ENCODE measurements at places on chromosomes 2 and 18.

GRCh38 chr18:76075777-76076176 is 419.3 kb downstream of the ZNF516 start:
- no peak for DNase-seq

DNA sequence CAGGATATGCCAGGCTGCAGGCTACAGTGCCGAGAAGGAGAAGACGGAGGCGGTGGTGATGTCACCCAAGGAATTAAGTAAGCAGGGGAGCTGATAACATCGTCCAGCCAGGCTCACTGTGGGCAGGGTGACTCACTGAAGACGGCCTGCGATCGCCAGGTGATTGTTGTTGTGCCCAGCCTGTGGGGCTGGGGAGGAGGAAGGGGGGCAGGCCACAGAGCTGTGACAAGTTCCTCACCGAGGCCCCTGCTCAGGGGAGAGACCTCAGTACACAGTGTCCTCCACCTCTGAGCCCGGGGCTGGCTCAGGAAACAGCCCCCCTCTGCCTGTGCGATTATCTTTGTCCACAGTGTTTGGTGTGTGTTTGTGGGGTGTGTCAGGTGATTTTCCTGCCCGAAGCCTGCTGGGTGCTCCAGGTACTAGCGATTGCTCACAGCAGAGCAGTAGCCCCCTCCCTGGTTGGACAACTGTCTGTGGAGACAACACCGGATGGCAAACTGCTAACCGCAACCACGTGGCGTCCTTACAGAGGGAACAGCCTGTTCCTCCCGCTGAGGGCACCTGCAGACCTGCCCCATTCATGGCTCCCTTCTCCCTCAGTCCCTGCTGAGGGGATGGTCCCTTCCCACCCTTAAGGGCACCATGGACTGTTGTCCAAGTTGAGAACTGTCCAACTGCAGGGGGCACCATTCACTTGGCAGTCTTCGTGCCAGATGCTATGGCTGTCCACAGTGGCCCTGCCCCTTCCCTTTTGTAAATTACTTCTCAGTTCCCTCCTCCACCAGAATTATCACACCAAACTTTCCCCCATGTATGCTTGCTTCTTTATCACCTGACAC is 95.1 kb downstream of the ZFP36L2 start:
- DNase-seq = no peak

DNA sequence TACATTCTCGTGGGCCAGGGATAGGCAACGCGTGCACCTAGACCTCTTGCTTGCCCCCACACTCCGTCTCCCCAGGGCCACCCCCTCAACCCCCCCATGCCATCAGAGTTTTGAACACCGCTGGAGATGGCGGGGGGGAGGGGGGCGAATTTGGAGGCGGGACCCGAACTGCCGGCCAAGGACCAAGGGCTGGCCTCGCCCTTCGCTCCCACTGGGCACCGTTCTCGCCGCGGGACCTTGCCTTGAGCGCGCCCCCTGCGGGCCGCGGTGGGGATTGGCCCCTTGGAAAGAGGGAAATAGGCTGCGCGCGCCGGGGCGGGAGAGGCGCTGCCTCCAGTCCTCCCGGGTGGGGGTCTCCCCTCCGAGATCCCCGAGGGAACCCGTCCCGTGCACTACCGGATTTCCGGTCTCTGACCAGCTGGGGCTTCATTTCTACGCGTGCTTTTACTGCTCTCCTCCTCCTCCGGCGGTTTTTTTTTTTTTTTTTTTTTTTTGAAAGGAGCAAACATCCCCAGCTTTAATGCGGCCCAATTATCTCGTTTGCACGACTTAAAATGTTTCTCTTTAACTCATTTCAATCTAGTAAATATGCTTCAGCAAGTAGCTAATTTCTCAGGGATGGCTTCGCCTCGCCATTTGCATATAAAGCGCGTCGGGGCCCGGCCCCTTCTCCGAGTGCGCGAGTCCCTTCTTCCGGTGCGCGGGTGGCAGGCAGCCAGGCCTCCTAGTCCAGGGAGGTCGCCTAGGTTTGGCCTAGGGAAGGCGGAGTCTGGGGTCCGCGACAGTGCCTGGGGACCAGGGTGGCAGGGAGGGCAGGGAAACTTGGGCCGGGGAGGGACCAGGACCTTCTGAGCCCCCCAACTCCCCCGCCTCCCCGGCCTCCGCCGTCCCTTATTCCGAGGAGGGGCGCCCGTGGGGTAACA is 10.0 kb upstream of the GBX2 start:
- DNase-seq = peak; percentile 21

DNA sequence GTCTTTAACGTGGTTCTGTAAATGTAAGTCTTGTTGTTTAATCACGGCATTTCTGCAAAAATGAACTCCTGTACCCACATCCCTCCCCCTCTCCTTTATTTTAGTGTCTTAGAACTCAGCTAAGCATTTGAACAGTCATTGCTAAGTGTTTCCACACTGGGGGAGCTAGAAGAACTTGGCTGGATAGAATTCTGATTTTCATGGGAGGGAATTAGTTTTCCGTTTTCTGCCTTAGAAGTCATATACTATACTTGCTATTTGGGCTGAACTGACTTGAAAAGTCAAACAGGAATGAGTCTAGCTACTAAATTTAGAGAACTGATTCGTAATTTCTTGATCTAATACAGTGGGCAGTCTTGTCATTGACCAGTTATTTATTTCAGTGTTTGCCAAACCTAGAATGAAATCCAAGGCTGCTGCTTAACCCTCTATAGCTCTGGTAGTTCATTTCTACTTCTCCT is 61.1 kb downstream of the FMNL2 start:
- no peak for DNase-seq

DNA sequence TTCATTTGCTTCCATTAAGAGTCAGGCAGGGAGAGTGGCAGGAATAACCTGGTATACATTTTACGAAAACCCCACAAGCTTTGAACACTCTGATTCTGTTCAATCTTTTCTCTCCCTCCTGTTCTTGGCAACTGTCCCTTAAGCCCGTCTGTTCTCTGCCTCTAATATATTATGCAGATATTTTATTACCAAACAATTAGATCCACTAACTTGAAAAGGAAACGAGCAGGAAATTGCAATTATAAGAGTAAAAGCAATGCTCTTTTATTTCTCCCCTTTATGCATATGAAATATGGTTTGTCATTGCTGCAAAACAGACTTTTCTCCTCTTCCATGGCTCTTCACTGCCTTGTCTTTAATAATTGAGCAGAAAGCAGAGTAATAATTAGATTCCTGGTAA is 149.1 kb upstream of the CELF4 start:
- DNase-seq = no peak

DNA sequence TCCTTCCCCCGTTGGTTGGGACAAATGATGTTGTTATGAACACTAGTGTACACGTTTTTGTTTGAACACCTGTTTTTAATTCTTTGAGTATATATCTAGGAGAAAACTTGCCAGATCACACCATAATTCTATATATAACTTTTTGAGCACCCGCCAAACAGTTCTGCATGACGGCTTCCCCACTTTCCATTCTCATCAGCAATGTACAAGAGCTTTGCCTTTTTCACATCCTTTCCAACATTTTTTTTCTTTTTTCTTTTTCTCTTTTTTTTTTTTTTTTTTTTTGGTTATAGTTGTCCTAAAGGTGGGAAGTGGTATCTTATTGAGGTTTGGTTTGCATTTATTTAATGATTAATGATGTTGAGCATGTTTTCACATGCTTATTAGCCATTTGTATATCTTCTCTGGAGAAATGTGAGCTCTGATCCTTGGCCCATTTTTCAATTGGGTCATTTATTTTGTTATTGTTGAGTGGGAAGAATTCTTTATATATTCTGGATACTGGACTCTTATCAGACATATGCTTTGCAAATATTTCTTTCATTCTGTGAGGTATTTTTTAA is 86.9 kb upstream of the ZC3H15 start:
- no peak for DNase-seq

DNA sequence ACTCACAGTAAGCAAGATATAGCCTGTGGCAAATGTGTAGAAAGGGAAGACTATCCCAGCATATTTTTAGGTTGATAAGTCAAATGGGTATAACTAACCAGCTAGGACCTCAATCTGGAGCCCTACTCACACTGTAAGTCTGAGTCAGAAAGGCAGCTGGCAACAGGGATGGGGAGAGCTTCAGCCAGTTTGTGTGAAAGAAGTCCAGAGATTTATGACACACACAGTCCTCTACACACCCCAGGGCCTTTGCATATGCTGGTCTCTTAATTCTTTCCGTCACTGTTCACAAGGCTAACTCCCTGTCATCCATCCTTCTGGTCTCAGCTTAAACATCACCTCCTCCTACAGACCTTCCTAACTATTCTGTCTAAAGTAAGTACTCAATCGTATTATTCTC is 5.9 kb upstream of the TCF4 start:
- DNase-seq = no peak

- DNase-seq = no peak
Observed at GRCh38 chr2:241762321-241762932, 14.2 kb upstream of the GAL3ST2 start.

GRCh38 chr2:107525406-107525805 is 301.3 kb upstream of the RGPD4 start:
- DNase-seq = no peak

- no peak for DNase-seq
Observed at GRCh38 chr2:220198896-220199295, 571.5 kb downstream of the SLC4A3 start.

DNA sequence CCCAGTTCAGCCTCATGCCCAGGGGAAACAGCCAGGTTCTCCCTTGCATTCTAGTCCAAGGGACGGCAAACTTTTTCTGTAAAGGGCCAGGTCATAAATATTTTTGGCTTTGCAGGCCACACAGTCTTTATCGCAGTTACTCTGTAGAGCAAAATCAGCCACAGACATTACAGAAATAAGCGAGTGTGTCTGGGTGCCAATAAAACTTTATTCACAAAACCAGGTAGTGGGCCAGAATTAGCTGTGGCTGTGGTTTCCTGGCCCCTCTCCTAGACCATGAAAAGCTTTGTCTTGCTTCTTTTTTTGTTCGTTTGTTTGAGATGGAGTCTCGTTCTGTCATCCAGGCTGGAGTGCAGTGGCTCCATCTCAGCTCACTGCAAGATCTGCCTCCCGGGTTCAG is 80.1 kb downstream of the EIPR1 start:
- no peak for DNase-seq

DNA sequence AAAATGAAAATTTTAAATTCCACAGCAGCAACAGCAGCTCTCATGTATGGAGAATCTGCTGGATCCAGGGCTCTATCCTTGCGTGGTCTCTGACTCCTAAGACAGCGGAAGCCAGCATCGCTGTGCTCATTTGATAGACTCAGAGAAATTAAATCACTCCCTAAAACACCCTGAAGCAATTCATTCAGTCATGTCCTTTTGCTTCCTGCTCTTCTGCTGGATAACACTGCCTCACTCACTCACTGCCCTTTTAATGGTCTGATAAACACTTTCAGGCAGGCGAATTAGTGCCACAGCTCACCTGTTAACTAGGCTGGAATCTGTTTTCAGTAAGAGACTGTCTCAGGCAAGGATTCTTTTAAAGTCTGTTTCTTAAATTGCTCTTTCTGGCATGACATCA is 10.0 kb downstream of the WIPF1 start:
- no peak for DNase-seq

DNA sequence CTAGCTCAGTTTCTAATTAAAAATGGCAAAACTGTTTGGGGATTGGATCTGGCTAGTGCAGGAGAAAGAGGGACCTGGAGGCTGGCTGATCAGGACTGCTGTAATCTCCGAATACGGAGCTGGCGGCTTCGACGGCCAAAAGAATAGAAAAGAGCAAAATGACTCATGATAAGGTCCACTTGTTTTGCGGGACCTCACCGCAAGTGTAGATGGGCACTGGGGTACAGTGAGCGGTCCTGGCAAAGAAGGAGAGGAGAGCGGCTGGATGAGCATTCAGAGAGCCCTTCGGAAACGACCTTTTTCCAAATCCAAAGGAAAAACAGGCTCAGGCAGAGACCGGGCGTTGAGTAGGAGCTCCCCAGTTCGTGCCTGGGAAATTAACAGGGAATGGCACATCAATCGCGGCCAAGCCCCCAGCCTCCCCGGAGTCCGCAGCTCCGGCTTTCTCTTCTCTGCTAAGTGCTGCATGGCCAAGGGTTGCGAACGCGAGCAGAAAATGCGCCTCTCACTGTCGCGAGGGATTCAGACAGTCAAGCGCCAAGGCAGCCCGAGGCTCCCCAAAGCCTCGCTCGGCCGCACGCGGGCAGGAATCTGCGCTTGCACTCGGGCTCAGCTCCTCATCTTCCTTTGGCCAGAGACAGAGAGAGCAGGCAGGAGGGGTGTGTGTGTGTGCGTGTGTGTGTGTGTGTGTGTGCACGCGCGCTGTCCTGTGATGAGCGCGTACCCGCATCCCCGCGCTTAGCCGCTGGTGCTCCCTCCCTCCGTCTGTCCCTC is 1.8 kb downstream of the DCC start:
- DNase-seq = no peak

- DNase-seq = no peak
Observed at GRCh38 chr2:98039085-98039756, 43.5 kb upstream of the TMEM131 start.

DNA sequence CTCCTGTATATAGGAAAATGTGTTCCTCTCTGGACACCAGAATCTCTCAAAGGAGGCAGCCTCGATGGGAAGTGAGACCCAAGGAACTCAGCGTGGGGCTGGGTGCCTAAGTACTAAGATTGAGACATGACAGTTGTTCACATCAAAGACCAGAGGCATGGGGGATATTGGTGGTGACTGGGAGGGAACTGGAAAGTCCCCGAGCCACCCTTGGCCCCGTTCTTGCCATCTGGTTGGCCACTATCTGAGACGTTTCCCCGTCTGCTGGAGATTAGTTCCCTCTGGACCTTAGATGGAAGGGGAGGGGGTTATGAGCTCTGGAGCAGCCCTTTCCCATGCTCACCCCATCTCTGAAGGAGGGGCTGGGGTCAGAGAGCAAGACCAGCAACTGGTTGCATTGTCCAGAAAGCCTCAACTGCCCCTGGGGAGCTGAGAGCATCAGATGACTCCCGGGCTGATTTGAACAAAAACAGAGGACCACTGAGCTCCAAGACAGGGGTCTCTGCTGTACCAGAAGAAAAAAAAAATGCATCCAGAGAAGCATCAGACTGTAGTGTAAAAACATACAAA is 11.8 kb downstream of the FBLN7 start:
- no peak for DNase-seq

- no peak for DNase-seq
Observed at GRCh38 chr18:62321201-62321600, 3.9 kb upstream of the TNFRSF11A start.

DNA sequence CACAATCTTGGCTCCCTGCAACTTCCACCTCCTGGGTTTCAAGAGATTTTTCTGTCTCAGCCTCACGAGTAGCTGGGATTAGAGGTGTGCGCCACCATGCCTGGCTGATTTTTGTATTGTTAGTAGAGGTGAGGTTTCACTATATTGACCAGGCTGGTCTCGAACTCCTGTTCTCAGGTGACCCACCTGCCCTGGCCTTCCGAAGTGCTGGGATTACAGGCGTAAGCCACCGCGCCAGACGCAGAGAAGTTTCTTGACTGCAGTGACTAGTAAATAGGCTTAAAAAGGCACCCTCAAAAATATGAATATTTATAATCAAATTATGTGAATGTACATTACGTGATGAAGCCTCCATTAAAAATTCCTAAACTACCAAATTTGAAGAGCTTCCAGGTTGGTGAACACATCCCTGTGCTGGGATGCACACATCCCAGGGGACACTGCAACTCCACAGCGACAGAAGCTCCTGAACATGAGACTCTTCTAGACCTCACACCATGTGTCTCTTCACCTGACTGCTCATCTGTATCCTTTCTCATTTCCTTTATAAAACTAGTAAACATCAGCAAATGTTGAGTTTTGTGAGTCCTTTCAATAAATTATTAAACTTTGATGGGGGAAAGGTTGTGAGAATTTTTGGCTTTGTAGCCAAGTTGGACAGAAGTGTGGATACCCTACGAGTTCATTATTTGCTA is 203.3 kb upstream of the SPOPL start:
- no peak for DNase-seq

GRCh38 chr2:54048117-54048785 is 67.2 kb upstream of the ACYP2 start:
- no peak for DNase-seq

Measured in stimulated activated CD8-positive, alpha-beta memory T cell treated with anti-CD3 and anti-CD28 coated beads, Interleukin-15, amount 100 ng/mL, for 24 hours (primary cell).